ENCODE measurements at places on chromosomes 5 and 9. TPM values are rescaled to one million over a fixed set of nuclear protein-coding genes. Genes with fewer than 3 reads are reported as not detected.

- no peak for DNase-seq
Measured at GRCh38 chr9:37621273-37622121, 29.1 kb upstream of the TOMM5 start.

DNA sequence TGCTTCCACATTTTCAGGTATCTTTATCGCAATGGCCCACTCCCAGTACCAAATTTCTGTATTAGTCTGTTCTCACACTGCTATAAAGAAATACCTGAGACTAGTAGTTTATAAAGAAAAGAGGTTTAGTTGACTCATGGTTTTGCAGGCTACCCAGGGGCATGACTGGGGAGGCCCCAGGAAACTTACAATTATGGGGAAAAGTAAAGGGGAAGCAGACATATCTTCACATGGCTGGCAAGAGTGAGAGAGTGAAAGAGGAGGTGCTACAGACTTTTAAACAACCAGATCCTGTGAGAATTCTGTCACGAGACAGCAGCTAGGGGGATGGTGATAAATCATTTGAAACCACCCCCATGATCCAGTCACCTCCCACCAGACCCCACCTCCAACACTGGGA is 238.2 kb upstream of the DMAC1 start:
- no peak for DNase-seq

DNA sequence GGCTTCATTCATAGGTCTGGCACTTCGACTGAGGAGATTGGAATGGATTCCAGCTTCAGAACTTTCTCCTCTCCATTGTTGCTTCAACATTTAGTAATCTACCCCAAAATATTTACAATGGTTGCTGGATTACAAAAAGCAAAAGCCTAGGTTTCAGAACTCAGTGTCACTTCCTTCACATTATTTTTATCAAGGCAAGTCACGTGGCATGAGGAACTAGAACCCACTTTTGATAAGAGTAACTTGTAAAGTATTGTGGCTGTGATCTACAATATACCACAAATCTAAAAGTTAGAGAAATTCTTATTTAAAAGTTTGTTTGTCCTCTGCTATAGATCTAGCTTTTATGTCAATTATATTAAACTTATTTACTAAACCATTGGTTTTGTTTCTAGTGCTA is 39.7 kb upstream of the ANKDD1B start:
- no peak for DNase-seq

GRCh38 chr9:122777935-122778627 is 10.7 kb upstream of the OR5C1 start:
- peak; percentile 63 for DNase-seq

DNA sequence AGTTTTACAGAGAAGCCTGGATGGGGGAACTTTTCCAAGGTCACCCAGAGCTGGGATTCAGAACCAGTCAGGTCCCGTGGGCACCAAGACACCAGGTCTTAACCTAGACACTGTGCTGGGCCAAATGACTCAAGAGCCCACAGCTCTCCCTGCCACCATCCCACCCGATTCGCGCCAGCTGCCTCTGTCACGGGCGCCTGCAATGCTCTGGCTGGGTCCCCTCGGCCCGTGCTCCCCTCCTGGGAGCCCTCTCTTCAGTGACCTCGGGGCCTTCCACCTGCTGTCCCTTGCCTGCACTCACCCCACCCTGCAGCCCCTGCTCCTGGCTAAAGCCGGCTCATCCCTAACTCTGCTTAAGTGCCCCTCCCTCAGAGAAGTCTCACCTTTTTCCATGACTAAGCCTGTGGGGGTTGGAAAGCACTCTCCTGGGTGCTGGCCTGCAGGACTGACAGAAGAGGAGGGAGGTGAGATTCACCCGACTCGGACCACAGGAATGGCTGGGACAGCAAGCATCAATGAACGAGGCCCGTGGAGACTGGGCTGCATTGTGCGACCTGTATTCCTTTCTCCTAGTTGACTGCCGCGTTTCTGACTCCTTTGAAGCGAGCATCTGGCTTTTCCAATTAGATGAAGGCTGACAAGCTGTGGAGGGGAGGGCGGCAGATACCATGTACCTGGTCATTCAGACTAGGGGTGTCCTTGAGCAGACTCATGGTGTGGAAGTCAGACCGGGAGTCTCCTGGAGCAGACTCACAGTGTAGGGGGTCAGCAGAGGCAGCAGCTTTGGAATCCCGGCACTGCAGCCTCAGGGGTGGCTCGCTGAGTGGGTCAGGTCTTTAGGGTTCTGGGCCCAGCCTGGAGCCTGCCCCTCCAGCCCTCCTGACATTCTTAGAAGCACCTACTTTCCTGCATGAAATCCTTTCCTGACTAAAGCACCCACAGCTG is 5.8 kb upstream of the IL4 start:
- no peak for DNase-seq

DNA sequence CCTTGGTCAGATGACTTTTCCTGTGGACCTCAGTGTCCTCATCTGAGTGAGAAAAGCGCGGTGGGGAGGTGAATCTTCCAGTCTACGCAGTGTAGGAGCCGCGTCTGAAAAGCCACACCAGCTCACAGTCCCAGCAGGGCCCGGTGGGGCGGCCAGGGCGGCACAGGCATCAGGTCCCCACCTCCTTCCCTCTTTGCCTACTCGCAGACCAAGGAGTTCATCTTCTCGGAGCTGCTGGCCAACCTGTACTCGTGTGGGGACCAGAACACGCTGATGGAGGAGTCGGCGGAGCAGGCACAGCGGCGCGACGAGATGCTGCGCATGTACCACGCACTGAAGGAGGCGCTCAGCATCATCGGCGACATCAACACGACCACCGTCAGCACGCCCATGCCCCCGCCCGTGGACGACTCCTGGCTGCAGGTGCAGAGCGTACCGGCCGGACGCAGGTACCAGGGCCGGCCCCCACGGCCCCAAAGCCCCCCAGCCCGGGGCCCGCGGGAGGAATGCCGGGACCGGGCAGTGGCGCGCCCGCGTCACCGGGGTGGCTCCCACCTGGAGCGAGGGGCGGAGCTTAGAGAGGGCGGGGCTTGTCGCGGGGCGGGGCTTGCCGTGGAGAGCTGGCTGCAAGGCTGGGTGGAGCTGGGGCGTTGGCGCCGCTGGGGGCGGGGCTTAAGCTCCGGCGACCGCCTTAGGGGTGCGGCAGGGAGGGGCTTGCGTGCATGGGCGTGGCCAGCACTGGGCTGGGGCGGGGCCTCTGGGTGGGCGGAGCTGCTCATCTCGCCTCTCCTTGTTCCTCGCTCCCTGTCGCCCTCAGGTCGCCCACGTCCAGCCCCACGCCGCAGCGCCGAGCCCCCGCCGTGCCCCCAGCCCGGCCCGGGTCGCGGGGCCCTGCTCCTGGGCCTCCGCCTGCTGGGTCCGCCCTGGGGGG is 25.6 kb downstream of the GOLGA2 start:
- peak; percentile 69 for DNase-seq

Gene EHMT1
- 41.9 TPM for total RNA-seq

Gene PCDHGA12
- 15.5 TPM for total RNA-seq

All from fibroblast of villous mesenchyme (primary cell).